ENCODE measurements at places on chromosomes 12 and 14.
A peak's percentile ranks its signal among the peaks of the same experiment; 100 is the strongest.

DNA sequence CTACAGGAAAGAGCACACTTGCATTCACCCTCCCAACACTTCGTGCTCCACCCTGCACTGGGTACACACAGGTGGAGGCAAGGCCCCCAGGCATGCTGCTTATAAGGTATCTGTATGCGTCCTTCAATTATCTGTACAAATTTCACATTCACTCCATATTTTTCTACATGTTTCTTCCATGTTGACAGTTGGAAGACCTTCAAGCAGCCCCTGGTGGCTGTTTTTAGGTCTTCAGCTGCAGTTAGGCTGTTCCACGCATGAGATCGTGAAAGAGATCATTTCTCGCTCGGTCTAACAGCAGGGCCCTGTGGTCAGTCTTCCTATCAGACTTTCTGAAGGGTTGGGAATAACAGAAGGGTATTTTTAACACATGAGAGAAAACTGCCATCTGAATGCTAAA lies 47.1 kb downstream of the PLXNC1 start:
- DNase-seq = no peak

GRCh38 chr12:110012137-110012536 lies 12.9 kb downstream of the ANKRD13A start:
- peak; percentile 41 for DNase-seq

GRCh38 chr12:6786416-6787094 lies 2.8 kb upstream of the CD4 start:
- no peak for DNase-seq

DNA sequence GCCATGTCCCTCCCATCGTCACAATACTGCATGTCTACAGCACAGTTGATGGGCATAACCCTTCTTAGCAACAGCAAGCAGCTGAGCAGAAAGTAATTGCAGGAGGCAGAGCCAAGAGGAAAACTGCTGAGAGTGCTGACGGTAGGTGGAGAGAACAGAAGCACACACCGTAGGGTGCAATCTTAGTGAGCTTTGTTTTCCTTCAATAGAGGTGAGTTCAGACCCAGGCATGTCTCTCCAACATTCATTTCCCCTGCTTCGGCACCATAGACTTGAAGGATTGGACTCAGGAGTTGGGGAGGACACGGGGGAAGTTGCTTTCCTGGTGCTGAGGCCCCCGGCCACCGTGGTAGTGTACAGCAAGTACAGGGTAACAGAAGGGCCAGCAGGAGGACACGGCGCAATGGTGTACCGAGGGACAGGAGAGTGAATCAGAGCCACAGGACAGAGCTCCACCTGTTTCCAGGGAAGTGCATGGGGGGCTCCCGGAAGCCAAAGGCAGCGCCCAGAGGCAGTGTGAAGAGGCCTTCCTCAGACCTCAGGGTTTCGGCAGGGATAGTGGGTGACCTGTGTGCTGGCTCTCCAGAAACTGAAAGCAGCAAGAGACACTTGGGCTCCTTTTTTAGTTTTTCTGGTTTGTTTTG lies 36.3 kb upstream of the SINHCAF start:
- DNase-seq = no peak

- peak; percentile 93 for DNase-seq
Measured at GRCh38 chr14:74257078-74257940, 18.1 kb downstream of the VSX2 start.

DNA sequence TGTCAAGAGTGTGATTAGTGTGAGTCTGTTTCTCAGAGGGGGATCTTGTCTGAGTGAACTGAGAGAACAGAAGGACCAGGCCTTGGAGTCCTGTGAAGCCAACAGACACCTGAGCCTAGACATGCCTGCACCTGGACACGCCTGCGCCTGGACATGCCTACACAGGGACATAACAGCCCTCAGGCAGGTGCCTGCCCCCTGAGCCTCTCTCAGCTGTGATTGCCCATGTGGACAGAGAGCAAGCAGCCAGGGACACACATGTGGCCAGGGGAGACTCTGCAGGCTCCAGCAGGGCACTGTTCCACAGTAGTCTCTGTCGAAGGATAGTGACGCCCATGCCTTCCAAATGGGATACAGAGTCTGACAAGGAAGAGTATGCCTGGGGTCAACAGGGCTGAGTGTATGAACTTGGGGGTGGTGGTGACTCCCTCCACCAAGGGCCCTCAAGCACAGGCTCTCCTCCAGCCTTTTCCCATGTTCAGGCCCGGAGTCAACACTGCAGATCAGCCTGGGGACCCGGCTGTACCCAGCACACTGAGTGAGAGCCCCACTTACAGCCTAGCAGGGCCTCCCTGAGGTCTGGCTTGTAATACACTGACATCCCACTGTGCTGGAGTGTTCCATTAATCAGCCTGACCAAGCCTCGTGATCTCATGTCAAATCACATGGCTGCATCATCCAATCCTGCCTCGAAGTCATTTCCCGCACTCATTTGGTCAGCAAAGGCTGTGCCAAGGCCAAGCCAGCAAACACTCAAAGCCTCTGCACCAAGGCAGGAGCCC lies 173.0 kb downstream of the CALM1 start:
- no peak for DNase-seq

GRCh38 chr14:73492670-73493069 lies 1.9 kb downstream of the RIOX1 start:
- DNase-seq = no peak

DNA sequence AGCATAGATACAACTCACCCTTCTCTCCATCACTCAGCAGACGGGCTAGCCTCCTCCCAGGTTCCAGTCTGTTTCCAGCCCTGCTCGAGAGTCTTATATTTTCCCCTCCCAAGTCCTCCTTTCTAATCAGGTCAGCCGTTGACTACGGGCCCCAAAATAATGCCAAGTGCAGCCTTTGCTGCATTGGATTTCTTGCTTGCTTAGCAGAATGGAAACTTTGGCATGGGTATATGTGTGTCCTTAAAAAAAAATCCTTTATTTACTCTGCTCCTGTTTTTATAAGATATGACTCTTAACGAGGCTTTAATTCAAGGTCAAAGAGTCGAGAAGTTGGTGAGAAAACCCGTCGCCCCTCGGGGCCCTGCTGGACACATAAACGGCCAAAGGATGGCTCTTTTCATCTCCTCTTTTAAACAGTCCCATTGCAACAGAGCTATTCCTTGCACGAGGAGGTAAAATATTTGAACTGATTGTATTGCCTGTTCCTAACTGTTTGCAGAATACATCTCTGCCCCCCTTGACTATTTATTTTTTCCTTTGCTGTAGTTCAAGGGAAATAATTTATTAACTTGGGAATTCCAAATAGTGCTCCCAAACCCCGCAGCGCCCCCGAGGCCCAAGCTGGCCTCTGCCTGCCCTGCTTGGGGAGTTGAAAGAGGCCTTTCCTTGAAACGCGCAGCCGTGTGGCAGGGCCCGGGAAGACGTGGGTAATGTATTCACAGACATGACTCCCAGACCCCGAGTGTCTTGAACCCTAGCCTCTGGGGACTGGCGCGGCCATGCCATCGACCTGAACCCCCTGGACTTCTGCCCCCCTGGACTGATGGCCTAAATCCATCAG lies 156.5 kb upstream of the MYL2 start:
- DNase-seq = no peak

- peak; percentile 56 for DNase-seq
Measured at GRCh38 chr14:104975481-104976197, 2.5 kb downstream of the AHNAK2 start.

- no peak for DNase-seq
Measured at GRCh38 chr12:47370421-47370820, 290.7 kb upstream of the AMIGO2 start.

DNA sequence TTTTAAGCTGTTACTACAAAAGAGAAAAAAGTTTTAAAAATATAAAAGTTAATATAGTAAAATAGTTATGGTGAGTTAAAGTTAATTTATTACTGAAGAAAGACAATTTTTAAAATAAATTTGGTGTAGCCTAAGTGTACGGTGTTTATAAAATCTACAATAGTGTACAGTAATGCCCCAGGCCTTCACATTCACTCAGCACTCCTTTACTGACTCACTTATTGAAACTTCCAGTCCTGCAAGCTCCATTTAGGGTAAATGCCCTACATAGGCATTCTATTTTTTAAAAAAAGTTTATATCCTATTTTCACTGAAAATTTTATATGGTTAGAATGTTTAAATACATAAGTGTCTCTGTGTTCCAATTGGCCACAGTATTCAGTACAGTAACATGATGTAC lies 769.5 kb upstream of the NOVA1 start:
- no peak for DNase-seq

- DNase-seq = peak; percentile 80
Measured at GRCh38 chr12:131511391-131511802, 199.5 kb upstream of the SFSWAP start.

- no peak for DNase-seq
Measured at GRCh38 chr14:65377576-65377975, 35.0 kb upstream of the FUT8 start.

DNA sequence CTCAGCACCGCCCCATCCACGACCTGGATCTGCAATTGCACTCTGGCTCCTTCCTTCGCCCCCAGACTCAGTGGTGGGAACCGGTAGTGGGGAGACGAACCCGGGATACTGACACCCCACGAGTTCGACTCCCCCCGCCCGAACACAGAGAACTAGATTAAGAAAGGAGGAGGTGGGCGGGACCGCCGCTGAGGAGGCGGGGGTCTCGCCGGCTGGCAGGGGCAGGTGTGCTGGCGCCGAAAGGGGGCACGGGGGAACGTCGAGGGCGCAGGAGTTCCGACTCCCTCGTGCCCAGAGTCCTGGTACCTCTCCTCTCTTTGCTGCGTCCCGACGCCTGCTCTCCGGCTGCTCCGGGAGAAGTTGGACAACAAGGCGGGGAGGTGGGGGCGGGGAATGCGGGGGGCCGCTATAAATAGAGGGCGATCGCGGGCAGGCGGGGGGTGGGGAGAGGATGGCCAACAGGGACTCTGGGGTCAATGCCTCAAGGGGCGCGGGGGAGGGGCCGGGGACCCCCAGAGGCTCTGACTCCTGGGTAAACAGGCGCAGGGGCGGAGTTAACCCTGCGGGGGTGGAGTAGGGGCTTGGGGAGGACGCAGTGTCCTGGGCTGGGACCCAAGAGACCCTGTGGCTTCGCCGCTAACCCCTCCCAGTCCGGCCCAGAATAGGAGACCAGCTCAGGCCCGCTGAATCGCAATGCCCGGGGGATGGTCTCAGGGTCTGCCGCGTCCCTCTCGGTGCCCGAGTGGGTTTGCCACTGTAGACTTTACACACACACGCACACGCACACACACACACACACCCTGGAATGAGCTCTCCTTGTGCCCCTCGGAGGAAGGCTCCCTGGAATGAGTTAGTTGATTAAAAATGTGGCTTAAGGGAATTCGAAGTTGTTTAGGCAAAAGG lies 761 bp upstream of the NDRG2 start:
- no peak for DNase-seq

- DNase-seq = no peak
Measured at GRCh38 chr14:56278383-56278782, 160.2 kb downstream of the PELI2 start.
